ENCODE measurements at places on chromosomes 7 and 10.

- DNase-seq, result no peak
Measured at GRCh38 chr10:131269776-131270460, 41.6 kb downstream of the TCERG1L start.

GRCh38 chr10:83925133-83925532, 214.2 kb upstream of the GHITM start:
- DNase-seq, result no peak

DNA sequence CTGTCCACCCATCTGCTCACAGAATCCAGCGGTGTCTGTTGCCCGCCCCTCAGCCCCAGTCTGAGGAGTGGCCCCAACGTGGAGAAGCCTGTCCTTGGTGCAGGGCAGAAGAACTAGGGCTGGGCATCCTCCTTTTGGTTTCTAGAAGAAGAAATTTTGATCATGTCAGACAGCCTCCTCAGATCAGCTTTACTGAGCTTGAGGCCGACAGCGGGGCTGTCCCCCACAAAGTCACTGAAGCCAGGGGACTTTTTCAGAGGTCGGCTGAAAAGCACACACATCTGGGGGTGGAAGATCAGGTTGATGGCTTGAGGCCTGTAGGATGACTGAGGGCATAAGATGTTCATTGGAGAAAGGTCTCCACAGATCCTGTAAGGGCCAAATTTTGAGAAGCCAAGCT, 767.9 kb downstream of the GRID1 start:
- DNase-seq, result no peak

- no peak for DNase-seq
Measured at GRCh38 chr7:47944536-47945260, 3.6 kb downstream of the PKD1L1 start.

DNA sequence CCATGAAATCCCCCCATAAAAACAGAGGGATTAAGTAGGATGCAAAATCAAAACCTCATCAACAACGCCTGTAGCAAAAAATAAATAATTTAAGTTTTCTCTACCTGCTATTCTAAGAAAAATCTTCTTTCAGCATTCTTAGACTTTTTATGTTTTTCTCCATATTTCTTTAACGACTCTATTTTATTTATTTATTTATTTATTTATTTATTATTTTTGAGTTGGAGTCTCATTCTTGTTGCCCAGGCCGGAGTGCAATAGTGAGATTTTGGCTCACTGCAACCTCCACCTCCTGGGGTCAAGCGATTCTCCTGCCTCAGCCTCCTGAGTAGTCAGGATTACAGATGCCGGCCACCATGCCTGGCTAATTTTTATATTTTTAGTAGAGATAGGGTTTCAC, 192.5 kb downstream of the SEMA3E start:
- DNase-seq, result no peak

DNA sequence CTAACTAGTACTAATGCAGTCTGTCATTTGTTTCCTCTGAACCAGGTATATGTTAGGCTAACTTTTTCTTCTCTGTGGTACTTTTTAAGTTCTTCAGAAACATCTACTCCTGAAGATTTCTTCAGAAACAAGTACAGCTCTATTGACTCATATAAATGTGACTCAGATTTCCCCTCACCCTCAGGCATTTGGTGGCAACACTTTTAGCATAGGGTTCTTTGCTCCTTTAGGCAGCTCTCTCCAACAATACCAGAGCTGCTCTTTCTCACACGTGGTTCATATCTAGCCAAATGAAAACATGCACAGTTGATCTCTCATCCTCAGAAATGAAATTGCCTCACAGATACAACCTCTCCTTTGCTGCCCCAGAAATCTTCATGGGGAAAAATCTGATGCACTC, 939.8 kb downstream of the SORCS1 start:
- DNase-seq, result no peak

- DNase-seq, result no peak
Measured at GRCh38 chr10:116241642-116242410, 31.2 kb downstream of the GFRA1 start.

- no peak for DNase-seq
Measured at GRCh38 chr10:18601321-18601720, 50.1 kb downstream of the NSUN6 start.

- no peak for DNase-seq
Measured at GRCh38 chr7:36455646-36456045, 66.0 kb downstream of the ANLN start.

DNA sequence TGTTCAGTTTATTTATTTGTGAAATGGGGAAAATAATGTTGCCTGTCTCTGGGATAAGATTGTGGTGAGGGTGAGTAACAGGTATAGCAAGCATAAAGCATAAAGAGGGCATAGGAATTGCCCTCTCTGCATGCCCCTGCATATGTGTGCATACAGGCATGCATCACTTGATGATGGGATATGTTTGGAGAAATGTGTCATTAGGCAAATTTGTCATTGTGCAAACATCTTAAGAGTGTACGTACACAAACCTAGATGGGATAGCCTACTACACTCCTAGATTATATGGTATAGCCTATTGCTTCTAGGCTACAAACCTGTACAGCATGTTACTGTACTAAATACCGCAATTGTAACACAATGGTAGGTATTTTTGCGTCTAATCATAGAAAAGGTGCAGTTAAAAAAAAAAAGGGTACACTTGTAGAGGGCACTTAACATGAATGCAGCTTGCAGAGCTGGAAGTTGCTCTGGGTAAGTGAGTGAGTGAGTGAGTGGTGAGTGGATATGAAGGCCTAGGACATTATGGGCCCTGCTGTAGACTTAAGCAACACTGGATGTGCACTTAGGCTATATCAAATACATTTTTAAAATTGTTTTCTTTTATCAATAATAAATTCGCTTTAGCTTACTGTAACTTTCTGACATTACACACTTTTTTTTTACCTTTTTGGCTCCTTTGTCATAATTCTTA, 386.5 kb upstream of the ANKRD30A start:
- DNase-seq, result no peak

DNA sequence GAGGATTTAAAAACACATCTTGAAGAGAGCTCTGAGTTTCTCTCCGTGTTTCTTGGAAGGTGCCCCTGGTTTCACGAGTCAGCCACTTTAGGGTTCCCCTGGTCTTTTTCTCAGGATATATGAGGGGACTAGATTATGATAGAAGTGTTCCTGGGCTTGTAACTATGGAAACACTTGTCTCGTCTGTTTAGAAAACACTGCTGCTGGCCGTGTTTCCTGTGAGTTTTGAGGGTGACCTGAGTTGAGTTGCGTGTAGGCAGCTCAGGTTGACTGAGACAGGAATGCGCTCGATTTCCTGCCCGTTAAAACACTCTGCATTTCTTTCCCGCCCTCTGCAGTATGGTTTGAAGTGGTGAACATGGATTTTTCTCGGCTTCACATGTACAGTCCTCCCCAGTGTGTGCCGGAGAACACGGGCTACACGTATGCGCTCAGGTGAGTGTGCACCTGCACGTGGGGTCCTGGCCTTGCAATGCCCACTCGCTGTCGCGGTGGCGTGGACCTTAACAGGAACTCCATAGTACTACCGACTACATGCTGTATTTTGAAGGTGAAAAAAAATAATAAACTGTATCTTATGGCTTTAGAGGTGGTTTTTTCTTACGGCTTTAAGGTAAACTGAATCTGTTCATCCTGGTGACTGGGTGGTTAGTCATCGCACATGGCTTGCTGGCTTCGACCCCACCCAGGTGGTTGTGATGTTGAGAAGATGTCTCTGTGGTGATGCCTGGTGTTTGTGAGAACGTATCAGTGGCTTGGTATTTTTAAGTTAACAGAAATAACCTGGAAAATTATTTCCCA, at the start of gene SUN1:
SUN1 (plus strand) TSS at position 310 of the 801 bp plus-strand sequence; CDS start at position 359, 49 bp downstream.
- peak; percentile 64 for DNase-seq

GRCh38 chr10:53458007-53458406, 685.4 kb upstream of the MBL2 start:
- no peak for DNase-seq

DNA sequence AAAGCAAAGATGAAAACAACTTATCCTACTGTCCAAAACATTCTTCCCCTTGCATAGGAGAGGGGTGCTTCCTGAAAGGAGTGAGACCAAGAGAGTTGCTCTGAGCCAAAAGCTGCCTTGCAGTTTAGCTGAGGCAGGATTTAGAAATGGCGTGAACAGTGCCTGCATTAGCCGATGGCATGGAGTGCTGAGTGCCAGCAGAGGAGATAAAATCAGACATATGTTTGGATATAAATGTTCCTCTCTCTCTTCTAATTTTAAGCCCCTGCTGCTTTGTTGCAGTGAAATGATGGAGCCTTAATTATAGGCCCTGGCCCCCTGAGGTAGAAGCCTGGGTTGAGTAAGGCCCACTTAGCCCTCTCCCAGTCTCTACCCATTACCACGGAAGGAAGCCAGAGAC, 7.1 kb downstream of the LRRC4 start:
- no peak for DNase-seq

DNA sequence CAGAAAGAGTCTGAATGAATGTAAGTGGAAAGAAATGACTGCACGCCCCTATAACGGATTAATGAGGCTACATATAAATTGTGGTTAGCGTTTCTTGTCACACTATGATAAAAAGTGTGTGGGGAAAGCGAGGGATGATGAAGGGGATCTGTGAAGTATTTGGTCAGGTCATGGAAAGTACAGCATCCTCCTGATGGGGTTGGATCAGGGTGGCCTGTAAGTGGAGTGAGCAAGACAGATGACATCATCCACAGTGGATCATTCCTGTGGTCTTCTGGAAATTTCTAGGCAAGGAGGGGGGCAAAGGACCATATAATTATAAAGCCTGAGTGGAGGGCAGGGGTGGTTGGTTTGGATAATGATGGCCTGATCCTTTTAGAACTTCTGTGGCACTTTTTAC, 606.0 kb downstream of the INHBA start:
- no peak for DNase-seq

DNA sequence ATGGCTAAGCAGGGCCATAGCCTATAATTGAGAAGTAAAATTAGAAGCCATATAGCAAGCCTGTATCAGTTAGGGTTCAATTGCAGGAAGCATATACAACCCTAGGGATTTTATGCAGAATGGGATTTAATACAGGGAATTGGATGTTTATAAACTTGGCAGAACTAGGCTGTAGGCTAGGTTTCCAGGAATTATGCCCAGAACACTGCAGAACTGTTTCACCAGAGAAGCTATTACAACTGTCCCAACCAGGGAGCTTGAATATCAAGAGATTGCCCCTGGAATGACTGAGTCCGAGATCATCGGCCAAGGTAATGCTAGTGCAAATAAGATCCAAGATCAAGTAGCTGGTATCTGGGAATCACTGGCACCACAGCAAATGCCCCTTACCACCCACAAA, 64.0 kb downstream of the PRR15 start:
- DNase-seq, result no peak

DNA sequence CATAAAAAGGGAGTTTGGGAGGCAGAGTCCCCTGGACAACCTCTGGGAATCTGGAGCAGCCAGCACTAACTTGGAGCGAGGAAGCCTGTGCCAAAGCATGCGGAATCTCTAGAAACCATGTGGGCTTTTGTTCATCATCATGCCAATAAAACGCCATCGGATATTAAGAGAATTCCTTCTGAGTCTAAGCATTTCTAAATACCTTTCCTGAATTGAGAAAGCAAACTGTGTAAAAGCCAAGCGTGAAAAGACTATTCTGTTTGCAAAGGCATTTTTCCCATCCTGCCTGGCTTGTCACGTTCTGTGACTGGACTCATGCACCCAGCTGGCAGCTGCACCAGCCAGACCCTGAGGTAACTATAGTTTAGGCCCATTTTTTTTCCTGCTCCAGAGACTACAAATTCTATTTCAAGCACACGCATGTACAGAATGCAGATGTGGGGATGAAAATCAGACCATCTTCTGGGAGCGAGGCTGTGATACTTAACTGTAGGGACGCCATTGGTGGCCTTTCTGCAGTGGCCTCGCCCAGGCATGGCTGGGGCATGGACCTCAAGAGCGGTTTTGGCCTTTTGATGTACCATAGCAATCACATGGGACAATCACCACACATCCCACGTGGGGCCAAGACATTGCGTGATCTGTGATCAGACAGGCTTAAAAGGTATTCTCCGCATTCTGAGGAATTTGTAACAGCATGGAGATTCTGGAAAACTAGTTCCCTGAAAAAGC, 218.9 kb downstream of the KIAA1217 start:
- no peak for DNase-seq

DNA sequence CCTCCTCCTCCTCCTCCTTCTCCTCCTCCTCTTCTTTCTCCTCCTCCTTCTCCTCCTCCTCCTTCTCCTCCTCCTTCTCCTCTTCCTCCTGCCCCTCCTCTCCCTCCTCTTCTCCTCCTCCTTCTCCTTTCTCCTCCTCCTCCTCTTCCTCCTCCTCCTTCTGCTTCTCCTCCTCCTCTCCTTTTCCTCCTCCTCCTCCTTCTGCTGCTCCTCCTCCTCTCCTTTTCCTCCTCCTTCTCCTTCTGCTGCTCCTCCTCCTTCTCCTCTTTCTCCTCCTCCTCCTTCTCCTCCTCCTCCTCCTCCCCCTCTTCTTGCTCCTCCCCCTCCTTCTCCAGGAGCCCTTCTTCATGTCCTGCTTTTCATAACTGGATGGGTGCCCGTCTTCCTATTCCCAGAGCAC, 12.2 kb downstream of the PLXNA4 start:
- no peak for DNase-seq

DNA sequence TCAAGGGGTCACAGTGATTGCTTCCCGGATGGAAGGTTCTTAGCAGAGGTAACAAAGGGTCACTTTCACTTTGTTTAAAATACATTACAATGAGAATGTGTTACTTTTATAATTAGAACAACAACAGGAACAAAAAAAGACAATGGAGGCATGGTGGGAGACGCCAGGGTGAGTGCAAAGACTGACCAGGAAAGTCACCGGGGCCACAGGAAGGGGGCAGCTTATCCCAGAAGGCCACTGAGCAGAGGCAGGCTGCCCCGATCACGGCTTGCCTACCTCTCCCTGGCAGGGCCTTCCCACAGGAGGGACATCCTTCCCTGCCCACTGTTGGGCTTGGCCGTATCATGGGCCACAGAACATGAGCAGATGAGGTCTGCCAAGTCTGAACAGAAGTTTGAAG, 46.8 kb upstream of the ENO4 start:
- peak; percentile 39 for DNase-seq

DNA sequence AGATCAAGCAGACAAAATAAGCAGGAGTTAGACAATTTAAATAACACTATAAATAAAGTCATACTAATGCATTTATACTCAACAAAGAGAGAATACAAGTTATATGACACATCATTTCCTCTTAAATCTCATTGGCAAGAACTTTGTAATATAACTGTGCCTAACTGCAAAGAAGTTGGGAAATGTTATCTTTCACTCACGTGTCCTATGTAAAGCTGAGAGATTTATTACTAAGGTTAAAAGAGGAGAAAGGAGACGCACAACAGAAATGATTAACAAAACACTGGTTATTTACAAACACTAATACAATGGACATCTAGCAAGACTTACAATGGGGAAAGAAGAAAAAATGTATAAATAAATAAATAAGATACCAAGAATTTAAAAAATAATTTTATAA, 12.7 kb upstream of the TMEM273 start:
- DNase-seq, result no peak

All from upper lobe of left lung (tissue), 6 donors.